ENCODE measurements at places on chromosomes 5 and 9.

GRCh38 chr9:77305622-77306400, 128.5 kb downstream of the VPS13A start:
- H3K27ac ChIP-seq: no peak overlapping the region
- H3K4me3 ChIP-seq: no peak overlapping the region
- DNase-seq: peak; percentile 5
- H3K36me3 ChIP-seq: no peaks in the 10 kb centered on the region
- no peaks in the 10 kb centered on the region for H3K27me3 ChIP-seq

GRCh38 chr9:32486839-32487562, 39.0 kb downstream of the RIGI start:
- H3K27me3 ChIP-seq: no peaks in the 10 kb centered on the region
- H3K4me3 ChIP-seq: no peak overlapping the region
- DNase-seq: no peak
- no peaks in the 10 kb centered on the region for H3K36me3 ChIP-seq

- no peaks in the 10 kb centered on the region for H3K4me1 ChIP-seq
- H3K27ac ChIP-seq: no peak overlapping the region
- no peak overlapping the region for H3K4me3 ChIP-seq
- no peaks in the 10 kb centered on the region for H3K27me3 ChIP-seq
- DNase-seq: no peak
Measured at GRCh38 chr5:147578228-147579024, 68.6 kb upstream of the DPYSL3 start.

DNA sequence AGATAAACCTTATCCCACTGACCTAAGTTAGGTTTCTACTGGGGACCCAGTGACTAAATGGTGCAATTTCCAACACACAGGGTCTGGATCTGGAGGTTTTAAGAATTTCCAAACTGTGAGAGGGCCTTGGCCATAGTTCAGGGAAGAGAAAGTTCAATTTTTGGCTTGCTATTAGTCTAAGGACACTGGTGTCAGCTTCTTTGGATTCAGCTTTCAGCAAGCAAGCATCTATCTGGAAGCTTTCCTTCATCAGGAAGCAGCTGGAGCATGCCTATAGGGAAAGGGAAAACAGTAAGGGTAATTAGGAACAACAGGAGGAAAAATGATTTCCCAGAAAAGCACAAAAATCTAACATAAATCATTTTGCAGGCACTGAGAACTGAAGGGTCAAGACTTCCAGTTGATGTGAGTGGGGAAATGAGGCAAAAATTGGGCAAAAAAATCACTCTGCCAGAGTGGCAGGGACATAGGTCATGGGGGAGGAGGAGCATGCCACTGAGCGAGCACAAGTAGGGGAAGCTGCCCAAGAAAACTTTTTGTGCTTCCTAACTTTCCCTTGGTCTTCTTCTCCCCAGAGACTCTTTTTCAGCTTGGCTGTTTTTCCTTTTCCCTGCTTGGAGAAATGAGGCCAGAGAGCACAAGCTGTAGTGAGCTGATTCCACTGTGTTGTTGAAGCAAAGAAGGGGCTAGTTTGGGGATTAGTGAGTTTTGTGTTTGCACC, 299.6 kb downstream of the FGF10 start:
- H3K4me1 ChIP-seq: no peaks in the 10 kb centered on the region
- H3K36me3 ChIP-seq: no peaks in the 10 kb centered on the region
- no peak overlapping the region for H3K4me3 ChIP-seq
- no peak for DNase-seq
- H3K27me3 ChIP-seq: no peaks in the 10 kb centered on the region
- H3K27ac ChIP-seq: no peak overlapping the region

DNA sequence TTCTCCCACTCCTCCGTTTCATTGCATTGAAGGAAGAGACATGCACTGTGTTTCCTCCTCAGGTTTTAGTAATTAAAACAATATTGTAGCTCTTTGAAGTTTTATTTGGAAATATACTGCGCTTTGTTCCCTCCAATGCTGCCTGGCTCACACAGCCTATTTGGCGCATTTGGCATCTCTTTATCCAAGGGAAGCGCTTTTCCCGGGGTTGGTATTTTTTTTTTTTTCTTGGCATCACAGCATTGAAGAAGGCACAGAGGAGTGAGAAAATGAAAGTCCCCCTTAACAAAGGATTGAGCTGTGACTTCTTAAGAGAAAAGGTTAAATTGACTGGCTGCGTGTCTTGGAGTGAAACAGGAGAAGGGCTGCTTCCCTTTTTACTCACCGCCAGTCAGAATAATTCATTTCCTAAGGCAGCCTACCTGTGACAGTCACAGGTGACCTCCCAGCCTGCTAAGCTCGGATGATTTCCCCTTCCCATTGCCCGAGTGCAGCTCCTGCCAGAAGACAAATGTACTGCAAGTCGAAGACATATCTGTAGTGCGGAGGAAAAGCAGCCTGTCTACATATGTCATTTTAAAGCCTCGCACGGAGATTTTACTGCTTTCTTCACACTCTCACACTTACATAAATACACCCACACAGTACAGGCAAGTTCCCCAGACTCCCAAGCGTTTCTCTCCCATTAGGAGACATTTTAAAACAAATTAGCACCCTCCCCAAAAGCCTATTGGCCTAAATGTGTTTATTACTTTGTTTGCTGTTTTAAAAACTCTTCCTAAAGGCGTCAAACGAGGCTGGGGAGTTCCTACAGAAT, 665.5 kb upstream of the ZNF608 start:
- H3K4me3 ChIP-seq: no peak overlapping the region
- H3K36me3 ChIP-seq: no peaks in the 10 kb centered on the region
- peaks cover 18% of the 10 kb centered on the region for H3K4me1 ChIP-seq
- no peaks in the 10 kb centered on the region for H3K27me3 ChIP-seq
- peak overlapping the region; percentile 54 for H3K27ac ChIP-seq

GRCh38 chr5:141814064-141814964, 63.9 kb downstream of the PCDH1 start:
- no peak for DNase-seq
- H3K36me3 ChIP-seq: no peaks in the 10 kb centered on the region
- no peaks in the 10 kb centered on the region for H3K4me1 ChIP-seq
- H3K4me3 ChIP-seq: no peak overlapping the region
- no peaks in the 10 kb centered on the region for H3K27me3 ChIP-seq

GRCh38 chr9:136808806-136809158, 1.0 kb downstream of the RABL6 start:
- H3K27me3 ChIP-seq: no peaks in the 10 kb centered on the region
- H3K4me1 ChIP-seq: peaks cover 15% of the 10 kb centered on the region
- peak overlapping the region; percentile 95 for H3K27ac ChIP-seq
- no peaks in the 10 kb centered on the region for H3K36me3 ChIP-seq
- H3K4me3 ChIP-seq: peak overlapping the region; percentile 95

GRCh38 chr9:83473488-83473971, 64.7 kb downstream of the FRMD3 start:
- DNase-seq: no peak
- no peak overlapping the region for H3K4me3 ChIP-seq
- H3K4me1 ChIP-seq: no peaks in the 10 kb centered on the region
- H3K36me3 ChIP-seq: no peaks in the 10 kb centered on the region
- no peaks in the 10 kb centered on the region for H3K27me3 ChIP-seq

- no peak overlapping the region for H3K27ac ChIP-seq
- DNase-seq: no peak
- H3K4me3 ChIP-seq: no peak overlapping the region
- no peaks in the 10 kb centered on the region for H3K27me3 ChIP-seq
- peaks cover 7% of the 10 kb centered on the region for H3K4me1 ChIP-seq
Measured at GRCh38 chr9:20200581-20200980, 411.7 kb upstream of the SLC24A2 start.

DNA sequence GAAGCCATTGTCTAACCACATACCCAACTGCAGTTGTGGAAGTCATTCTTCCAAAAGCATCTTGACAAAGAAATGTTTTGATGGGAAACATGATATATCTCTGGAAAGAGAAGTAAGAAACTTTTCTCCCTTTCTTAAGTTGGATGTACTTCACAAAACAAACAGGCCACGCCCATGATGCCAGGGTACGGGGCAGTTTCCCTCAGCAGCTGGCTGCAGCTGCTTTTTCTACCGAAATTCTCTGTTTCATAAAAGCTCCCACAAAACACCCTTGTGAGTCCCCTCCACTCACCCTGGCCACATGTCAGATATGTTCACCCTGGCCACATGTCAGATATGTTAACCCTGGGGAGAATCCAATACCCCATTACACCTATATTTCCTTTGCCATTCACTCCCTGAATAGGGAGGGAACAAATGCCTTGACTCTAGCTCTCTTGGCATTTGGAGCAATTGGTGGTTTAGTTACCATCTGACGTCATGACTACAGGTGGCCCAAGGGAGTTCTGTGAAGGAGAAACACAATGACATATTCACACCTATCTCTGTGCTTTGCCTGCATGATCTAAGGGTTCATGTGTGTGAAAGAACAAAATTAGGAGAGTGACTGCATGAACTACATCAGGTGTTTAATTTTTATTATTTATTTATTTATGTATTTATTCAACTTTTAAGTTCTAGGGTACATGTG, 103.0 kb downstream of the AOPEP start:
- H3K27ac ChIP-seq: no peak overlapping the region
- H3K36me3 ChIP-seq: no peaks in the 10 kb centered on the region
- H3K4me3 ChIP-seq: no peak overlapping the region
- peaks cover 8% of the 10 kb centered on the region for H3K4me1 ChIP-seq
- no peak for DNase-seq

GRCh38 chr9:27412963-27413362, 111.1 kb upstream of the IFNK start:
- H3K4me1 ChIP-seq: no peaks in the 10 kb centered on the region
- H3K4me3 ChIP-seq: no peak overlapping the region
- no peak for DNase-seq
- no peaks in the 10 kb centered on the region for H3K36me3 ChIP-seq
- no peaks in the 10 kb centered on the region for H3K27me3 ChIP-seq
- no peak overlapping the region for H3K27ac ChIP-seq

- H3K4me1 ChIP-seq: no peaks in the 10 kb centered on the region
- H3K27me3 ChIP-seq: no peaks in the 10 kb centered on the region
- no peak overlapping the region for H3K4me3 ChIP-seq
- H3K27ac ChIP-seq: no peak overlapping the region
Measured at GRCh38 chr5:88452820-88453219, 184.2 kb upstream of the TMEM161B start.

- no peak for DNase-seq
- H3K36me3 ChIP-seq: no peaks in the 10 kb centered on the region
- no peak overlapping the region for H3K27ac ChIP-seq
- no peak overlapping the region for H3K4me3 ChIP-seq
Measured at GRCh38 chr9:117938086-117938485, 233.9 kb downstream of the TLR4 start.

Data from prostate gland (tissue), 2 donors.